ENCODE measurements at places on chromosomes 12 and 14.

DNA sequence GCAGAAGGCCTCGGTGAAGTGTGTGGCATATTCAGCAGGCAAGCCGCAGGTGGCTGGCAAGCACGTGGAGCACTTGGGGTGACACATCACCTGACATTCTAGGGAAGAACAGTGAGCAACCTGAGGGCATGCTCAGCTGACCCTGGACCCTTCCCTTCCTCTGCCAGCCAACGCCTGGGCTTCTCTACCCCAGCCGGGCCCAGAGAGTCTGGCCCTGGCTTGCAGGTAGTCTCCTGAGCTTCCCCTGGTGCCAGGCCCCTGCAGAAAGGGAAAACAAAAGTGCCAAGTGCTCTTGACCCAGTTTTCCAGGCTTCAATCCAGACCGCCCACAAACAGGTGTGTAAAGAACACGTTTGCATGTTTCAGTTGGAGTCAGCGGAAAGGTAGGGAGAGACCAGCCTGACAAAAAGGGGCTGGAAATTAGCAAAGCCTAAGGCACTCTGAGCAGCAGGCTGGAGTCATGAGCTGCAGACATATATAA is 45.7 kb downstream of the PRKAB1 start:
- no peak for DNase-seq

DNA sequence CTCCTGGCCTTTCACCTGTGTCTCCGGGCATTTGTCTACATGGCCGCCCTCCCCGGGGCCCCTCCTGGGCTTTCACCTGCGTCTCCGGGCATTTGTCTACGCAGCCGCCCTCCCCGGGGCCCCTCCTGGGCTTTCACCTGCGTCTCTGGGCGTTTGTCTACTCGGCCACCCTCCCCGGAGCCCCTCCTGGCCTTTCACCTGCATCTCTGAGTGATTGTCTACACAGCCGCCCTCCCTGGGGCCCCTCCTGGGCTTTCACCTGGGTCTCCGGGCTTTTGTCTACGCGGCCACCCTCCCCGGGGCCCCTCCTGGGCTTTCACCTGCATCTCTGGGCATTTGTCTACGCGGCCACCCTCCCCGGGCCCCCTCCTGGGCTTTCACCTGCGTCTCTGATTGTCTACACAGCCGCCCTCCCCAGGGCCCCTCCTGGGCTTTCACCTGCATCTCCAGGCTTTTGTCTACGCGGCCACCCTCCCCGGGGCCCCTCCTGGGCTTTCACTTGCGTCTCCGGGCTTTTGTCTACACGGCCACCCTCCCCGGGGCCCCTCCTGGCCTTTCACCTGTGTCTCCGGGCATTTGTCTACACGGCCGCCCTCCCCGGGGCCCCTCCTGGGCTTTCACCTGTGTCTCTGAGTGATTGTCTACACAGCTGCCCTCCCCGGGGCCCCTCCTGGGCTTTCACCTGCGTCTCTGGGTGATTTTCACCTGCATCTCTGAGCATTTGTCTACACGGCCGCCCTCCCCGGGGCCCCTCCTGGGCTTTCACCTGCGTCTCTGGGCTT is 68.0 kb upstream of the GALNT9 start:
- no peak for DNase-seq

GRCh38 chr14:53027041-53027440 is 76.2 kb upstream of the FERMT2 start:
- DNase-seq, result no peak

DNA sequence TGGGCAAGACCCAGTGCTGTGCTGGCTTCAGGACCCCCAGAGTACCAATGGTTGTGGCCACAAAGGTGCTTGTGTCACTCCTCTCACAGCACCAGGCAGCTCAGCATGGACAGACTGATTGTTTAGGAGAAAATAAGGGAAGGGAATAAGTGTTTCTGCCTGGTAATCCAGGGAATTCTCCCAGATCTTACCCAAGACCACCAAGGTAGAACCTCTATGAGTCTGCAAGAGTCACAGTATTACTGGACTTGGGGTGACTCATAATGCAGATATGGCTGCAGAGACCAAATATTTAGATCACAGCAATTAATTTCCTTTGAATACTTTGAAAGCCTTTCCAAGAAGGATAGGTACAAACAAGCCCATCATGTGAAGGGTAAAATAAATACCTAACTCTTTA is 1178.3 kb upstream of the FLRT2 start:
- DNase-seq, result no peak

DNA sequence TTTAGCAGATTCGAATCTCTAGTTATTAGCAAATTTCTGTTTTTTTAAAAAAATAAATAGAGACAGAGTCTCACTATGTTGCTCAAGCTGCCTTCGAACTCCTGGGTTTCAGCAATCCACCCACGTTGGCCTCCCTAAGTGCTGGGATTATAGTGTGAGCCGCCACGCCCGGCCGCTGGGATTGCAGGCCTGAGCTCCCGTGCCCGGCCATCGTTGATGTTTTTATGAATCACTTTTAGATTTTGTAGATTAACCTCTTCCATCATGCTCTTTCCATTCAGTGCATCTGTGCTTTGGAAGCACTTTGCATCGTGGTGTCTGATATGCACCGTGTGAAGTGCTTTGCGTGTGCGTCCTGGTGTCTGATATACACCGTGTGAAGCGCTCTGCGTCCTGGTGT is 20.9 kb downstream of the PGAM5 start:
- DNase-seq, result no peak

- no peak for DNase-seq
Observed at GRCh38 chr14:72715850-72716228, 178.1 kb downstream of the DPF3 start.

- DNase-seq, result no peak
Observed at GRCh38 chr12:9651265-9651729, 18.2 kb upstream of the CLEC2D start.

GRCh38 chr12:7439579-7440505 is 4.1 kb downstream of the CD163L1 start:
- DNase-seq, result peak; percentile 89

GRCh38 chr14:66206554-66206953 is 279.6 kb upstream of the CCDC196 start:
- no peak for DNase-seq

DNA sequence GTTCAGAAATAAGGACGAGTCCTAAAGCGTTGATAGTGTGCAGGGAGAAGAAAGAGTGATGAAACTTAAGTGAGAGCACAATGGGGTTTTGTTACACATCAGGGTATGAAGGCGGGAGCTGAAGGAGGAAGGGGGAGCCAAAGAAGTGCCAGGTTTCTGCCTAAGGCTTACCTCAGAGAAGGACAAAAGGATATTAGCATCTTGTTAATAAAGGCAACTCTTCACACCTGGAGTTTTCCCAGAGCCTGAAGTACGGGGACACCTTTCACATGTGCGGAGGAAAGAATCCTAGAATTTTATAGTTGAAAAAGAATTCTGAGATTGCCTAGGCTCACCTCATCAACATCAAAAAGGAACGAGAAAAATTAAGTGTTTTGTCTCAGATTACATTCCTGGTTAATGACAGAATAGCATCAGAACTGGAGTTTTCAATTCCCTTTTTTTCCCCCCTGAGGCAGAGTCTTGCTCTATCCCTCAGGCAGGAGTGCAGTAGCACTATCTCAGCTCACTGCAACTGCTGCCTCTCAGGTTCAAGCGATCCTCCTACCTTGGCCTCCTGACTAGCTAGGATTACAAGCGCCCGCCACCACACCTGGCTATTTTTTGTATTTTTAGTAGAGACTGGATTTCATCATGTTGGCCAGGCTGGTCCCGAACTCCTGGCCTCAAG is 2.2 kb upstream of the SAV1 start:
- DNase-seq, result no peak

GRCh38 chr14:58662018-58662417 is 24.3 kb downstream of the DACT1 start:
- DNase-seq, result no peak

DNA sequence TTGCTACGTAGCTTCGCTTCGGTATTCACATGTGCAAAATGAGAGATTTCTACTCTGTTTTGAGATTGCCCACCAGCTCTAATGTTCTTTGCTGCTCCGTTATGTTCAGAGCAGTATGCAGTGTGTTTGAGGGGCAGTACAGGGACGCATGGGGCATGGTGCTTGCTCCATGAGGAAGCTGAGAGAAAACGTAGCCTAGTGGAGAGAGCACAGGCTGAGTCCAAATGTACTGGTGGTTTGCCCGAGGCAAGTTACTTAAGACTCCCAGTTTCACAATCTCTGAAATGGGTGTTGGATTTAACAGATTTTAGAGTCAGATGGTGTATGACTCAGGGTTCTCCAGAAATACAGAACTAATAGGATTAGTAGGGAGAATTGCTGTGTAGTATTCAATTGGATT is 310.5 kb downstream of the ETNK1 start:
- DNase-seq, result no peak

DNA sequence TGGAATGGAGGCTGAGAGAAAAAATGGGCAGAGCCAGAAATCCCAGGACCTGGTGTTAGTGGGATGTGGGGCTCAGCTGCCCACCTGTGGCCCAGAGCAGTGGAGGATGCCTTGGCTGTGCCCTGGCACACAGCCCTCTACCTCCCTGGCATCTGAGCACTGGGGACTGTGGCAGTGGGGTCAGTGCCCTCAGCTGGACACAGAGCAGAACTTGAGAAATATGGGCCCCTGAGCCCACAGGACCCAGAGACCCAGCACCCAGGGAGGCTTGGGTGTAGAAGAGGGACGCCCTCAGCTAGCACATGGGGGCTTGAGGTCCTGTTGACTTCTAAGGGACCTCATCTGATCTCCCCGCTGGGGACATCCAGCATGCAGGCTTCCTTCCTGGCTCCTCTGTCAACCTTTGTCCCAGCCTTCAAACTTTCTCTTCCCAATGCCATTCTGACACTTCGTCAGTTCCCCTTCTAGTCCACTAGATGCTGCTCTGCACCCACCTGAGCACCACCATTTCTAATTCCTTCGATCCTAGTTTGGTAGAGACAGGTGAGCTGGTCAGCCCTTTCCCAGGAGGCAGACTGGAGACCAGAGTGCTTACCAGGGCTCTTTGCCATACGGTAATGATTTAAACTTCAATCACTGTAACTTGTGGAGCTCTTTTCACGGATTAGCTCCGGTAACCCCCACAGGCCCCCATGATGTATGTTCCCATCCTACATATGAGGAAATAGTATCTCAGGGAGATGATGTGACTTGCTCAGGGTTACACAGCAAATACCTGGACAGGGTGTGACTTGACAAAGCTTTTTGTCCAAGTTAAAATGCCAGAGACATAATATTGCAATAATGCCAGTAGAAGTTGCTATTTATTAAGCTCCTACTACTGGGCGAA is 143.7 kb downstream of the ASCL4 start:
- DNase-seq, result peak; percentile 23

DNA sequence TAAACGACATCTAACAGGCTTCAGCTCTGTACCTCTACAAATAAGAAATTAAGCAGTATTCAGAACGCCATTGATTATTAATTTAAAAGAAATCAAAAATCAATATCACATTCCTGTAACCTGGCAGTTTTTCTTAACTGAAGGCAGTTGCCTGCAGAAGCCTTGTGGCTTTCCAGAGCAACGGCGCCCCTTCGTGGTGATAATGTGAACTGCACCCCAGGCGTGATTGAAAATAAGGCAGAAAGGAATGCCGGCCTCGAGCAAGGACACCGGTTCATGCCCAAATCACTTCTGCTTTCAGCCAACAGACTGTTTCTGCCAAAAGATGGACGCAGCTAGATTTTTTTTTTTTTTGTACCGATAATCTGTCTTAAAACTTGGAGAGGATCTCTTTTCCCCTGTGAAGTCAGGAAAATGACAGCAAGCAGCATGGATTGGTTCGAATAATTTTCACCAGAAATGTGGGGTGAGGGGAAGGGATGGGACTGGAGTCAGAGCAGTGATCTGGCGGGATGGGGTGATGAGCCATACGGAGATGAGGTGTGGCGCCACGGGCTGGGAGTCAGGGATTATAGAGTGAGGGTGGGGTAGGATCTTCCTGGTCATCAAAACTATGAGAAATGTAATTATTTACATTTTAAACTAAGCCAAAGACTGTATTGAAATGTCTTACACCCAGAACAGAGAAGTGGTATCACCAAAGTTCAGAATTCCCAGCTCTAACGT is 473.0 kb downstream of the DPF3 start:
- DNase-seq, result peak; percentile 20

DNA sequence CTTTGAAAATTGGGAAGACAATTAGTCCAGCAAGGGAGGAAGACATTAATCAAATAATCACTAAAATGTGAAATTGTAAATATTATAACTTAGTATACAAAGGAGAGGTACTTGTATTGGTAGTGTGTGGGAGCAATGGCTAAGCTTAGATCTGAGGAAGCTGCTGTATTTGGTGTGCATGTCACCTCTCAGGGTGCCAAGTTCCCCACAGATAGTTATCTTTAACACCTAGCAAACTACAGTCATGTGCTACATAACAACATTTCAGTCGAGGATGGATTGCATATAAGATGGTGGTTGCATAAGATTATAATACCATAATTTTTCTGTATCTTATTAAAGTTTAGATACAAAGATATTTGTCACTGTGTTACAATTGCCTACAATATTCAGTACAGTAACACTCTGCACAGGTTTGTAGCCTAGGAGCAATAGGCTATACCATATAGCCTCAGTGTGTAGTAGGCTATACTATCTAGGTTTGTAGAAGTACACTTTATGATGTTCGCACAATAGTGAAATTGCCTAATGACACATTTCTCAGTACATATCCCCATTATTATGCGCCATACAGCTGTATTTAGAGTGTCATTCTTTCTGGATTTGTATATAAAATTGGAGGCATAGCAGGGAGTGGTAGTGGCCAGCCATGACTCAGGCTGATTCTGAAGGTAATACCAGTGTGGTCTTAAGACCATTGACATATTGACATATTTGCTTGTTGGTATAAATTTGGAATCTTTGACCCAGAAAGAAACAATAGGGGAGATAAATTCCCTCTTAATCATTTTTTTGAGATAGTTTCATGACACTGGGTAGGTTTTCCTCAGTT is 55.8 kb downstream of the RAD51B start:
- no peak for DNase-seq

DNA sequence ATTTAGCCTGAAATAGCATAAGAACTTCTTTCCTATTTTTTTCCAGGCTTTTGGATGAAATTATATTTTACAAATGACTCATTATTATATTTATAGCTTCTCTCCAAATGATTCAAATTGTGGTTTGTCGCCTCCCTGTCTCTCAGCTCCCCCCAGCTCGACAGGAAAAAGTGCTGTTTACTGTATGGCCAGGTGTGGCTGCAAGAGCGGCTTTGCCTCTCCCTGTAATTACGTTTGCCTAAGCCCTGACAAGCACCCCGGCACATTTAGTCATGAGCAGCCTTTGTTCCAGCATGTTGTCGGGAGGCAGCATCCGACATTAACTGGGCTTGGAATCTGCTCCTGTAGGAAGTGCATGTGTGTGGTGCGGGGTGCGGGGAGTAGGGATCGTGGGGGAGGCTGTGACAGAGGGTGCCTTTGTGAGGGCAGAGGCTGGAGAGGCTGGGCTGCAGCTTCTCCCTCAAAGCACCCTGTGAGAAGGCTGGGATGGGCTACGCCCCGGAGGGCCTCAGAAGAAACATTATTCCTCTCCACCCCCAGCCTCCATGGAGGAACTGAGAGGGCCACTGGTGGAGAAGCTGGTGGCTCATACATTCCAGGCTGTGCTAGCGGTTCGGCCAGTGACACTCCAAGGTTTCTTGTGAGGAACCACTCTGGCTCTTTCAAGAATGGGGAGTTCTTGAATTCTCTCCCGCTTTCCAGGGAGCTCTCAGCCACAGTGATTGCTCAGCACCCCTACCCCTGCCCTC is 42.1 kb upstream of the CTDSP2 start:
- DNase-seq, result peak; percentile 52

GRCh38 chr12:57469296-57470164 is 9.9 kb downstream of the GLI1 start:
- no peak for DNase-seq

- no peak for DNase-seq
Observed at GRCh38 chr14:35332517-35333263, 40.5 kb downstream of the PSMA6 start.

- DNase-seq, result no peak
Observed at GRCh38 chr12:109762673-109763191, 49.1 kb downstream of the FAM222A start.

- no peak for DNase-seq
Observed at GRCh38 chr12:11798006-11798708, 148.7 kb downstream of the ETV6 start.

Data from NCI-H2171 (cell line).